Hair follicular keratinocyte (primary cell): ENCODE measurements at places on chromosomes 11 and 22. TPM values are rescaled to one million over a fixed set of nuclear protein-coding genes. Genes with fewer than 3 reads are reported as not detected.

The SYT8 gene
- 0.70 and 3.3 TPM in 2 replicates for total RNA-seq

The BATF2 gene
- total RNA-seq, result 0.19 and 0.31 TPM in 2 replicates

The OR5B17 gene
- total RNA-seq, result not detected in 2 replicates

The GPHA2 gene
- total RNA-seq, result not detected in 2 replicates

The GGT1 gene
- 6.2 and 15.8 TPM in 2 replicates for total RNA-seq

The HNRNPUL2 gene
- 6.4 and 6.5 TPM in 2 replicates for total RNA-seq

The AP5B1 gene
- 11.8 and 13.9 TPM in 2 replicates for total RNA-seq

The ACRV1 gene
- total RNA-seq, result 0.11 TPM in 1 of 2 replicates, not detected in the other

The OR52A1 gene
- not detected in 2 replicates for total RNA-seq

The TMEM80 gene
- total RNA-seq, result 23.7 and 40.1 TPM in 2 replicates

The TESMIN gene
- total RNA-seq, result 6.6 and 9.8 TPM in 2 replicates

The PKNOX2 gene
- total RNA-seq, result not detected in 2 replicates

The PPFIBP2 gene
- total RNA-seq, result 3.2 and 6.6 TPM in 2 replicates

The EHBP1L1 gene
- 55.5 and 75.6 TPM in 2 replicates for total RNA-seq

The ZNF215 gene
- 3.8 and 5.3 TPM in 2 replicates for total RNA-seq

The CCDC86 gene
- 22.6 and 40.3 TPM in 2 replicates for total RNA-seq

The OR4C16 gene
- total RNA-seq, result not detected in 2 replicates

The OR52E8 gene
- total RNA-seq, result not detected in 2 replicates

The PDE2A gene
- 1.5 and 3.9 TPM in 2 replicates for total RNA-seq

The POU2AF2 gene
- not detected in 2 replicates for total RNA-seq

The RASL10A gene
- total RNA-seq, result not detected in 2 replicates

The MYBPC3 gene
- total RNA-seq, result not detected in 2 replicates

The MMP3 gene
- total RNA-seq, result 0.78 and 5.9 TPM in 2 replicates

The TRIM29 gene
- total RNA-seq, result 178 and 186 TPM in 2 replicates

The LRRN4CL gene
- 0.08 TPM in 2 replicates for total RNA-seq

The SLC7A4 gene
- total RNA-seq, result 0.23 and 0.47 TPM in 2 replicates

The OR52I1 gene
- not detected in 2 replicates for total RNA-seq

The CELSR1 gene
- total RNA-seq, result 25.6 and 52.6 TPM in 2 replicates

The CREB3L1 gene
- 0.31 and 0.53 TPM in 2 replicates for total RNA-seq

The MPZL3 gene
- 11.7 and 12.1 TPM in 2 replicates for total RNA-seq

The DGCR6 gene
- total RNA-seq, result 0.15 and 0.70 TPM in 2 replicates

The GRIK4 gene
- total RNA-seq, result not detected in 2 replicates

The ELFN2 gene
- total RNA-seq, result 0.61 and 1.9 TPM in 2 replicates

The KCNJ4 gene
- total RNA-seq, result not detected in 2 replicates

The GGTLC2 gene
- total RNA-seq, result not detected in 2 replicates

The PIWIL4 gene
- total RNA-seq, result 0.47 TPM in 1 of 2 replicates, not detected in the other

The OPCML gene
- total RNA-seq, result not detected in 2 replicates

The IFITM5 gene
- not detected in 2 replicates for total RNA-seq

The AGBL2 gene
- 0.16 and 0.19 TPM in 2 replicates for total RNA-seq

The APLNR gene
- total RNA-seq, result not detected in 2 replicates

The CD3D gene
- not detected in 2 replicates for total RNA-seq

The BTBD18 gene
- not detected in 2 replicates for total RNA-seq

The MS4A4E gene
- not detected in 2 replicates for total RNA-seq

The PLAAT5 gene
- total RNA-seq, result not detected in 2 replicates

The API5 gene
- 80.3 and 126 TPM in 2 replicates for total RNA-seq

The IL10RA gene
- total RNA-seq, result not detected in 2 replicates

The TEX54 gene
- total RNA-seq, result not detected in 2 replicates

The GUCY1A2 gene
- total RNA-seq, result 0.08 TPM in 1 of 2 replicates, not detected in the other

The APOA1 gene
- not detected in 2 replicates for total RNA-seq
